B cell (primary cell): ENCODE measurements at places on chromosomes 5 and 9. TPM values are rescaled to one million over a fixed set of nuclear protein-coding genes. Genes with fewer than 3 reads are reported as not detected.

The ADAMTS6 gene
- 11.9 and 12.3 TPM in 2 replicates for total RNA-seq

DNA sequence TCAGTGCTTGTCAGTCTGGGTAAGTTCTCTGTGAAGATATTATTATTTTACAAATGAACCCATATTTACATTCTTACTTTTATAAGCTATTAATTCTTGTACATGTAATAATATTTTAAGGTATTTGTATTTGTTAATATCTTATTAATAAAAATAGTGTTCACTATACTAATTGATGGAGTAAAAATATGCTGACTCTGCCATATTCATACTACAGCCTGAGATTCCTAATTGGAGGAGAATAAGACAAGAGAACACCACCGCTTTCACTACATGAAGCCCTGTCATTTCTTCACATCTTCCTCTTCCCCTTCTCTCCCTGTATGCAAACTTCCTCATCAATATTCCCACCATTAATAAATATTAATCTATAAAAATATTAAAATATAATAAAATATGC is 167.6 kb upstream of the TUSC1 start:
- H3K4me3 ChIP-seq, result no peak overlapping the region
- no peaks in the 10 kb centered on the region for H3K27me3 ChIP-seq
- no peak overlapping the region for H3K27ac ChIP-seq
- H3K4me1 ChIP-seq, result no peaks in the 10 kb centered on the region
- no peaks in the 10 kb centered on the region for H3K36me3 ChIP-seq
- no peak for DNase-seq

DNA sequence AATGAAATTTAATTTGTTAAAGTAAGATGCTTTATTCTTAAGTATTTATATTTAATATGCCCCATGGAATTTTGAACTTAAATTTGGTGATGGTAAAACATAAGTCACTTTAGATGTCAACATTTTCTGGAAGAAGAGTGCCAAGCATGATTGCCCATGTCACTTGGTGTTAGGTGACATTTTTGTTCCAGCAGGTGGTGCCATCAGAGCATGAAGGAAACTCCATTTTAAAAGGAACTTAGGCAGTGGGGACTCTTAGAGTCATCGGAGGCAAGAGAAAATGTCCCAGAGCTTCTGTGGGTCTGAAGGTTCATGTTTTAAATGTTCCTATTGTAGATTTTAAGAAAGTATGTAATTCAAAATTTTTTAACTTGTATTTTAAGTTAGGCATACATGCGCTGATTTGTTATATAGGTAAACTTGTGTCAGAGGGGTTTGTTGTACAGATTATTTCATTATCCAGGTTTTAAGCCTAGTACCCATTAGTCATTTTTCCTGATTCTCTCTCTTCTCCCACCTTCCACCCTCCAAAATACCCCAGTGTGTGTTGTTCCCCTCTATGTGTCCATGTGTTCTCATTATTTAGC is 789.3 kb downstream of the SEMA5A start:
- no peak for DNase-seq
- no peaks in the 10 kb centered on the region for H3K4me1 ChIP-seq
- no peaks in the 10 kb centered on the region for H3K27me3 ChIP-seq
- H3K4me3 ChIP-seq, result no peak overlapping the region
- no peak overlapping the region for H3K27ac ChIP-seq

DNA sequence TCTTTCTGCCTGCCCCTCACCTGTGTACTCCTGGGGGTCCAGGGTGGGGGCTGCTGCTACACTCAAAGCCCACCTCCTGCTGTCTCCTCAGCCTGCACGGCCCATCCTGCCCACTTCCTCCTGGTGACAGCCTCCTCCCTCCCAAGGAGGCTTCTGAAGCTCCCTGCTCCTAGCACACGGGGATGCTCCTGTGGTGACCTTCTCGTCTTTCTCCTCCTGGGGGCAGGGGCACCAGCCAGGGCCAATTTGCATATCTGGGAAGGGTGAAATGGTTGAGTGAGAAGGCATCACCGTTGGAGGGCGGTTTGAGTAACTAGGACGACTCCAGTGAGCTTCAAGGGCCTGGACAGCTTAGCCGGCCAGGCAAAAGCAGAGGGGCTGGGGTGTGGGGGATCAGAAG is 51.9 kb upstream of the COL5A1 start:
- no peaks in the 10 kb centered on the region for H3K27me3 ChIP-seq
- no peaks in the 10 kb centered on the region for H3K4me1 ChIP-seq
- no peaks in the 10 kb centered on the region for H3K36me3 ChIP-seq
- H3K27ac ChIP-seq, result no peak overlapping the region

- no peak overlapping the region for H3K27ac ChIP-seq
- H3K4me1 ChIP-seq, result peaks cover 11% of the 10 kb centered on the region
- H3K4me3 ChIP-seq, result no peak overlapping the region
- H3K36me3 ChIP-seq, result no peaks in the 10 kb centered on the region
- DNase-seq, result no peak
These were observed 3.5 kb downstream of the CFAP157 start for GRCh38 chr9:127710204-127710783.

DNA sequence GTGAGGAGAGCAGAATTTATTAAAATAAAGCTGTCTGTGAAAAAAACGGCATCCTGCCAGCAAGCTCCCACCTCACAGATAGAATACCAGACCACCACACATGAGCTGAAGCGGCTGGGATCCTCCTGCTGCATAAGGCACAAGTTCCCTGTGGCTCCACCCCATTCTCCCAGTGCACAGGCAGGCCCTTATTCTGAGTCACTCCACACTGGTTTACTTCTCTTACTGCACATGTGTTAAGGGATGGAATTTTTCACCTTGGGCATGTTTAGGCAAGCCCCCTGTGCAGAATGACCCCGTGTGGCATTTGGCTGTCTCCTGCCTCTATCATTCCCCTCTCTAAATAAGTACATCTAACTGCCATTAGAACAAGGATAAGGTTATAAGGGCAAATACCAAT is 115.0 kb upstream of the ELAVL2 start:
- DNase-seq, result no peak
- no peaks in the 10 kb centered on the region for H3K36me3 ChIP-seq
- H3K4me1 ChIP-seq, result no peaks in the 10 kb centered on the region
- no peak overlapping the region for H3K4me3 ChIP-seq

DNA sequence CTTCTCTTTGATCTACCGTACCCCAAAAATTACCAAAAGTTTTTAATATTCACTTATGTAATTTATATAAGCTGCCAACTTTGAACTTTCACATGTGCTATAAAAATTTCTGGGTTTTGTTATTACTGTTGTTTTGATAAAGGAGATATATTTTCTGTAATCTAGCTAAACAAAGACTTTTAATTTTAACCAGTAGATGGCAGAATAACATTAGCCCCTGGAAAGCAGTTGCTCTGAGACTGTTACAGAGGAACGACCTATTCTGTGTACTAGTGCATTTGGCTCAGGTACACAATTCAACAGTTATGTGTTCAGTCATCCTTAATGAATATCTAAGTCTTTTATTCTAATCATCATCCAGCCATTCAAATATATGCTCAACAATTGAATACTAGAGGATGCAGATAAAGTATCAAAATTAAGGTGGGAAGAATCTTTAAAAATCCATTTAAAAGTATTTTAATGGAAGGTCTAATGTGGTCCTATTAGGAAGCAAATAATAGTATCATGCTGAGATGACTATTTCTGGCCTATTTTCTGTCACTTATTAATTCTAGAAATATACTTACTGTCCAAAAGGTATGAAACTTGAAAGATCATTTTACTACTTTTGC is 8.6 kb downstream of the KLHL9 start:
- no peak overlapping the region for H3K4me3 ChIP-seq
- H3K4me1 ChIP-seq, result peaks cover 2% of the 10 kb centered on the region
- no peak overlapping the region for H3K27ac ChIP-seq
- H3K27me3 ChIP-seq, result no peaks in the 10 kb centered on the region

DNA sequence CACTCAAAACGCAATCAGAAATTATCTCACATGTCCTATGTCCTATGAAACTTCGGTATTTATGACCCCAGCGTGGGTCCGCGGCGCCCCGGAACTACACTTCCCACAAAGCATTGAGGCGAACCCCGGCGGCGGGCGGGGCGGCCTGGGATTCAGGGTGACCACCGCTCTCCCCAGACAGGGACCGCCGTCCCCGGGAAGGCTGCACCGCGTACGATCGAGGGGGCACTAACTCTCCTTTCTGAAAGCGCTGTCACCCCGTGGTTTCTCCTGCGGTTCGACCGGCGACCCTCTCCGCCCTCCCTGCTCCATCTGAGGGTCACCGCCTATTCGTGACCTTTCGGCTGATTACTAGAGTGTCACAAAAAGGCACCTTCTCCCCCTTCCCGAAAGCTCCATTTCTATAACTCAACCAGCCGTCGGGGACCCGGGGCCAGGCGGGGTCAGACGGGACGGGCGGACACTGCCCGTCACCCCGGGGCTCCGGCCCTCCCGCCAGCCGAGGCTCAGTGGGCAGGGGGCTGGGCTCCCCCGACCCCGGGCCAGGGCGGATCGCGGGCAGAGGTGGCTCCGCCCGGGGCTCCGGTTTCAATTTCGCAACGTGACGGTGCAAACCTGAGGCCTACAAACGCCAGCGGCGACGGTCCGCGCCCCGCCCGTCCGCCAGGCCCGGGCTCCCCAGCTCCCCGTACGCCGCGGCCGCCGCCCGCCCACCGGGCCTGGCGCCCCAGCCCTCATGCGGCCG is 1.3 kb downstream of the ECPAS start:
- no peaks in the 10 kb centered on the region for H3K36me3 ChIP-seq
- DNase-seq, result peak; percentile 83
- peak overlapping the region; percentile 65 for H3K27ac ChIP-seq

DNA sequence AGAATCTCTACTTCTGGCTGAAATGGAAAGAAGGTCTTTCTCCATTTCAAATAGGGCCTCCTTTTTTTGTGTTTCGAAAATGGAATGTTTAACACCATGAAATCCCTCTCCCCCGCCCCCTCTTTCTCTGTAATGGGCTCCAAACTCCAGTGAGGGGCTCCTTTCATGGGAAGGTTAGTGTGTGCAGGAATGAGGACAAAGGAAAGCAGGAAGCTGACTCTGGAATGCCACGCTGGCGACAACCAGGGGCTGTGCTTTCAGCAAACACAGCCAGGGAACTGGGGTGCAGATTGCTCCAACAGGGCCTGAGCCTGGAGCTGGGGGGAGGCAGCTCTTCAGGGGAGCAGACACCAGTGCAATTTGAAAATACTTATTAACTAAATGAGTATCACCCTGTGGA is 82.8 kb downstream of the CRB2 start:
- H3K36me3 ChIP-seq, result peaks cover 36% of the 10 kb centered on the region
- H3K4me1 ChIP-seq, result no peaks in the 10 kb centered on the region
- no peak for DNase-seq
- H3K27me3 ChIP-seq, result no peaks in the 10 kb centered on the region
- no peak overlapping the region for H3K4me3 ChIP-seq
